ENCODE measurements at places on chromosomes 1 and 21. TPM values are rescaled to one million over a fixed set of nuclear protein-coding genes. Genes with fewer than 3 reads are reported as not detected.

GRCh38 chr1:61334718-61335589 is 252.6 kb downstream of the NFIA start:
- H3K4me1 ChIP-seq = peaks cover 17% of the 10 kb centered on the region
- H3K27me3 ChIP-seq = no peaks in the 10 kb centered on the region
- H3K36me3 ChIP-seq = no peaks in the 10 kb centered on the region

DNA sequence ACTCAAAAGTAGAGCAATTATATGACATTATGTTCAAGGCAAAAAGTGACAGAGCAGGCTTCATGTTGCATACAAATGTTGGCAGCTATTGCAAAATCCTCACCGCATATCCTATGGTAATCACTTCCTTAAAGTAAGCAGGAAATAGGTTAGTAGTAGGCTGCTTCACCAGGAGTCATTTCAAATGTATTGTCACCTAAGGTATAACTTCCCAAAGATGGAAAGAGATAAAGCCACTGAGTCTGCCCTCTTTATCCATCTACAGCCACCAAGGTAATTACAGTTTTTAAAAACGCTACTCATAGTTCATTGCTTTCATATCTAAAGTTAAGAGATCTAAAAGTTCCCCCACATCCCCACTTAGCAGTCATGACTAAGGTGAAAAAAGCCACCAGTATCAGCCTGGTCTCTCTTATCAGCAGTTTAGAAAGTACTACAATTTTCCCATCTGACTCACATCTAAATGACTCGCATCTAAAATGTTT is 31.6 kb upstream of the UBE2U start:
- peak; percentile 66 for DNase-seq
- H3K36me3 ChIP-seq = no peaks in the 10 kb centered on the region
- H3K27ac ChIP-seq = peak overlapping the region; percentile 54
- no peaks in the 10 kb centered on the region for H3K27me3 ChIP-seq
- peak overlapping the region; percentile 2 for H3K4me3 ChIP-seq

GRCh38 chr1:39882152-39882551 is 1.2 kb downstream of the TRIT1 start:
- H3K4me3 ChIP-seq = peak overlapping the region; percentile 88
- H3K4me1 ChIP-seq = peaks cover 12% of the 10 kb centered on the region
- H3K27me3 ChIP-seq = no peaks in the 10 kb centered on the region

DNA sequence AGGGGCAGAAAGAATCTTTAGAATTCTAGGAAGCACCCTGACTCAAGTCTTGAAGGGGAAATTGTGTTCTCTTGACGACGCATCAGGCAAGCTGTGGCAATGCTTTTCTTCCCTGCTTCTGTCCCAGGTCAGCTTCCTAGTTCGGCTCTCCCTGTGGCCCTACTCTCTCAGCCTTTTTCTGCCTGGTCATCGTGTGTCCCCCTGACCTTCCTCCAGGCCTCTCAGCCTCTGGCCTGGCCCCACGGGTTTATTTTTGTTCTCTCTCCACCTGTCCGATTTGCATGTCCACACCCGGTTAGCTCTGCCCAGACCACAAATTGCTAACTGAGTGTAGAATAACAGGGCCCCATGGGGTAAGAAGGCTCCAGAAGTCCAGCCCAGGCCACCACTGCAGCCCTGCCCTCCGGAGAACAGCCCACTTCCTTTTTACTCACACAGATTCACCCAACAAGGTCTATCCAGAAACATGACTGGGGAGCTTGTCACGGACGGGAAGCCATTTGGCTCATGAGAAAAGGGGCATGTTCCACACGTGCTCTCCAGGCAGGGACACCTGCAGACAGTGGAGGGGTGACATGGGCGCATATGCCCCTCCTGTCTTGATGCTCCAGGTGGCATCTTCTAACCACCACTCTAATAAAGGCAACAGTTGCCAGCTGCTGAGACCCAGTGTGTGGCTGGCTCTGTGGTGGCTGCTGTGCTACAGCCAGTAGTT is 9.8 kb downstream of the KCNN3 start:
- no peaks in the 10 kb centered on the region for H3K27me3 ChIP-seq
- H3K4me1 ChIP-seq = no peaks in the 10 kb centered on the region
- H3K4me3 ChIP-seq = no peak overlapping the region
- H3K36me3 ChIP-seq = no peaks in the 10 kb centered on the region
- H3K27ac ChIP-seq = no peak overlapping the region
- DNase-seq = no peak

AMY1B gene
- not detected for total RNA-seq

KCNJ15 gene
- 2.1 TPM for total RNA-seq

SPRR3 gene
- not detected for total RNA-seq

CCDC190 gene
- not detected for total RNA-seq

DNA sequence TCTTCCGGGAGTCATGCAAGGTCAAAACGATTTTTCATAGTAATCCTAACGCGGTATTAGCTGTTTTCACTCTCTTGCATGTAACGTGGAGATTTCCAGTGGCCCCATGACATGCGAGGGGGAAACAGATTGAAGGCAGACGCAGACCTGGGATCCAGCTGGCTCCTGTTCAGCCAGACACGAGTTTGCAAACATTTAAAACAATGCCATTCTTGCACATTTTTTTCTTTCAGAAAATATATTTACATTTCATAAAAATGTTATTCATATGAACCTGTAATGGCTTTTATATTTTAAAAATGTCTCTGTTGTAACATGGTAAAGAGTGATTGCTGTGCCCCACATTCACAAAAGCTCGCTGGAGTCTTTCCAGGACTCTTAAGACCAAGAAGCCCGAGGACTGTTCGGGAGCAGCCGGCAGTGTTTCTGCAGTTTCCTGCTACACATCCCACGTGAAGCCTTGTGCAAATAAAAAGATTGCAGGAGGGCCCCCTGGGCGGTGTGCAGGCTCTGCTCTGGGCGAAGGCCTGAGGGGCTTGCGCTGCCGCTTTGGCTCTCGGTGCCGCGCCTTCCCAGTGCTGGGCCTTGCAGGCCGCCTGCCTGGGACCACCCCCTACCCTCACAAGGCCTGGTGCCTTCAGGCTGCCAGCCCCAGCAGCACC is 184.9 kb downstream of the DYRK1A start:
- H3K27ac ChIP-seq = no peak overlapping the region
- H3K36me3 ChIP-seq = no peaks in the 10 kb centered on the region
- no peaks in the 10 kb centered on the region for H3K27me3 ChIP-seq
- peak; percentile 26 for DNase-seq
- H3K4me1 ChIP-seq = peaks cover 16% of the 10 kb centered on the region

TADA1 gene
- 6.2 TPM for total RNA-seq

DNA sequence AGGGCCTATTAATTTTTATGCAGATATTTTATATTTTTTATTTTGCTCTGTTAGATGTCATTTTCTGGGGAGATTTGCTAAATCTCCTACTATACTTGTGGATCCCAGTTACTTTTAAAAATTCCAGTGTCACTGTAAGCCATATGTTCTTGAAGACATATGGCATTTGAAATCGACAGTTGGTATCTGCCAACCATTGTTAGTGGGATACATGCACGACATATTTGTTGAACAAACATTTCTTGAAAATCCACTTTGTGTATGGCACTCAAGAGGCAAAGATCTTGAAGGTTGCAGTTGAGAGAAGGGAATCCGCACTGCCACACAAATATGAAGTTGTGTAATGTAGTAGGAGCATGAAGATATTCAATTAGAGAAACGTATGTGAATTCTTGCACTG is 287.7 kb downstream of the HHAT start:
- no peak for DNase-seq
- H3K27ac ChIP-seq = no peak overlapping the region
- peaks cover 6% of the 10 kb centered on the region for H3K27me3 ChIP-seq
- no peaks in the 10 kb centered on the region for H3K4me1 ChIP-seq

GRCh38 chr1:98660940-98661543 is 479 bp upstream of the SNX7 start:
- peak overlapping the region; percentile 82 for H3K4me3 ChIP-seq
- H3K36me3 ChIP-seq = no peaks in the 10 kb centered on the region
- peak overlapping the region; percentile 66 for H3K27ac ChIP-seq
- H3K4me1 ChIP-seq = peaks cover 22% of the 10 kb centered on the region
- no peaks in the 10 kb centered on the region for H3K27me3 ChIP-seq

DNA sequence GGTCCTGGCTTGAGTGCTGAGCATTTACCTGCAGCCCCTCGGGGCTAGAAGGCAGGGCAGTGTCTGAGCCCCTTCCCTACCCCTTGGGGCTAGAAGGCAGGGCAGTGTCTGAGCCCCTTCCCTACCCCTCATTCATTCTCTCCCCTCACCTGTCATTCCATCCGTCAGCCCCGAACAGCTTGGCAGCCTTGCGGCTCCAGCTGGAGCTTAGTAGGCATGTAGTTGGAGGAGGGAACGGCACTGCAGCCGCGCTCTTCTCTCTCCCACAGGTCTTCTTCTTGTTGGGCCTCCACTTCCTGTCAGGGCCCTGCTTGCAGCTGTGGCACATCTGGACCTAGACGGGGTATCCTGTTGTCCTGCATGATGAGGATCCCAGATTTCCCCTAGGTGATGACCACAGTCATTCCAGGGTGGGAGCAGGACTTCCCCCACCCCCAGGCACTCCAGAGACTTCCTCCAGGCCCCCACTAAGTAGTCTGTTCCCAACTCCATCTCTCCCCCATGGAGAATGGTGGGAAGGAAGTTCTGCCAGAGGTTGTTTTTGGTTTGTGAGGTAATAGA is 22.2 kb downstream of the MAPKAPK2 start:
- H3K4me1 ChIP-seq = peaks cover 56% of the 10 kb centered on the region
- DNase-seq = no peak
- H3K27ac ChIP-seq = peak overlapping the region; percentile 98

GRCh38 chr1:69504730-69505252 is 62.9 kb upstream of the LRRC7 start:
- no peak for DNase-seq
- H3K4me1 ChIP-seq = no peaks in the 10 kb centered on the region
- H3K4me3 ChIP-seq = no peak overlapping the region
- H3K27me3 ChIP-seq = peaks cover 41% of the 10 kb centered on the region
- no peaks in the 10 kb centered on the region for H3K36me3 ChIP-seq

GRCh38 chr1:32990887-32991286 is 26.3 kb upstream of the RNF19B start:
- DNase-seq = no peak
- no peaks in the 10 kb centered on the region for H3K36me3 ChIP-seq
- H3K27ac ChIP-seq = no peak overlapping the region

DNA sequence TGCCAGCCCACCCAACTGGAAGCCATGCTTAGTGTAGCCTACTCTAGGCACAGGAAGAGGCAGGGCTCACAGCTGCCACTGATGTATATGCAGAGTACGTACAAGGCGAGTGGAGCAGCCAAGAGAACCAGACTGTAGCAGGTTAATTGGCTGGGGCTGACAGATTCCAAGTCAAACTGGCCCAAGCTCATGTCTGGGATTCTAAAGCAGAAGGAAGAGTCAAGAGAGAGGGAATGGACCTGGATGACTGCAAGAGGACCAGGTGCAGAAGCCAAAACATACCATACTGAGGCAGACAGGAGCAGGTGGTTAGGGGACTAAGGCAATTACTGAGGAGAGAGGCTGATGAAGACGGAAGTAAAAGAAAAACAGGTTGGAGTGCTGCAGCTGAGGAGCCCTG is 51.3 kb upstream of the LRRN2 start:
- no peak for DNase-seq
- no peak overlapping the region for H3K27ac ChIP-seq
- H3K27me3 ChIP-seq = peaks cover 65% of the 10 kb centered on the region
- no peaks in the 10 kb centered on the region for H3K36me3 ChIP-seq
- no peak overlapping the region for H3K4me3 ChIP-seq

DNA sequence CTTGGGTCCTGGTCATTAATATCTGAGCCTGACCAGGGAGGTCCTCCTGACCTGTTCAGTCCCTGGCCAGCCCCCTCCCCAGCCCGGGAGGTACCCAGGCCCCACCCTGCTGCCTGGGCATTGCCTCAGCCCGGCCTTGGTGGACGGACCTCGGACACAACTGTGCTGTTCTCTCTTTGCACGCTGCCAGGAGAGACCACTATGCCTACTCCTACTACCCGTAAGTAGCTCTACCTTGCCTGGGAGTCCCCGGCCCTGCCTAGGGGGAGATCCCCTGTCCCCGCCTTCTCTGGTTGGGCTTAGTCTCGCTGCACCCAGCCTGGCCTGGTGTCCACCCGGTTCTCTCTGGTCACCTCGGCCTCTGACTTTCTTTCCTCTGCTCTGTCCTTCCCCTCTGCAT is 53.2 kb downstream of the PTPRU start:
- no peak overlapping the region for H3K4me3 ChIP-seq
- H3K27ac ChIP-seq = no peak overlapping the region
- H3K36me3 ChIP-seq = no peaks in the 10 kb centered on the region

DNA sequence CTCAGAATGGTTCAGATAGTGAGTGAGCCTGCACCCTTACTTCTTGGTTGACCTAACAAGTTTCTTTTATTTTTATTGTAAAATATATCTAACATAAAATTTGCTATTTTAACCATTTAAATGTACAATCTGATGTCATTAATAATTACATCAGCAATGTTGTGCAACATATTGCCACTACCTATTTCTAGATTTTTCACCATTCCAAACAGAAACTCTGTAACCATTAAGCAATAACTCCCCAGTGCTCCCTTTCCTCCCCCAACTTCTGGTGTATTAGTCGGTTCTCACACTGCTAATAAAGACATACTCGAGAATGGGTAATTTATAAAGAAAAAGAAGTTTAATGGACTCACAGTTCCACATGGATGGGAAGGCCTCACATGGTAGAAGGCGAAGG is 76.2 kb upstream of the TENT5C start:
- no peaks in the 10 kb centered on the region for H3K36me3 ChIP-seq
- no peak for DNase-seq
- no peak overlapping the region for H3K4me3 ChIP-seq
- H3K27ac ChIP-seq = no peak overlapping the region
- peaks cover 12% of the 10 kb centered on the region for H3K4me1 ChIP-seq

DAB1 gene
- total RNA-seq = not detected
